ENCODE measurements at places on chromosomes 16 and 17.

- DNase-seq: no peak
Observed at GRCh38 chr16:88453217-88453531, at the start of gene ZFPM1. TSS of gene ZFPM1 (plus strand) at chr16:88453280. CDS start at chr16:88453639, 359 bp downstream.

DNA sequence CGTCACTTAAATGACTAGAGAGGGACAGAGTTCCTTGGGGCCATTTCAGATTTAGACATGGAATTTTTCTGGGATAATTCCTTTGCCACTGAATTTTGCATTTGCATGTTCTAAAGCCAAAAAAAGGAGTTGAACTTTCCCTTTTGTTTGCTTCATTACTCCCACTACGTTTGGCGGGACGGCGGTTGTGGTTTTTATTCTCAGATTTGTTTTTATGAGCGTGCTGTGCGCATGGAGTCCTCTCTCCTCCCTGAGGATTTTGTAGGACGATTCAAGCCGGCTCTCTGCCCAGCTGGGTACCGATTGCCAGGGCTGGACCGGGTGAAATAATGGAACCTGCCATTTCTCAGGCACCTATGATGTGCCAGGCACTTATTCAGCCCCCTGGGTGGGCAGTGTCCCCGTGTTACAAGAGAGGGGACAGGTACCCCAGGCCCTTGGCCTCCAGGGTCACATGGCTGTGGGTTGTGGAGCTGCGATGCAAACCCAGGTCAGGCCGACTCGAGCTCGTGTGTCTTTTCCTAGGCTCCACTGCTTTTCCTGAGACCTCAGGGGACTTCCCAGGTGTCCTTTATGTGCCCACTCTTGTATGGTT, 18.8 kb downstream of the CMIP start:
- DNase-seq: no peak

DNA sequence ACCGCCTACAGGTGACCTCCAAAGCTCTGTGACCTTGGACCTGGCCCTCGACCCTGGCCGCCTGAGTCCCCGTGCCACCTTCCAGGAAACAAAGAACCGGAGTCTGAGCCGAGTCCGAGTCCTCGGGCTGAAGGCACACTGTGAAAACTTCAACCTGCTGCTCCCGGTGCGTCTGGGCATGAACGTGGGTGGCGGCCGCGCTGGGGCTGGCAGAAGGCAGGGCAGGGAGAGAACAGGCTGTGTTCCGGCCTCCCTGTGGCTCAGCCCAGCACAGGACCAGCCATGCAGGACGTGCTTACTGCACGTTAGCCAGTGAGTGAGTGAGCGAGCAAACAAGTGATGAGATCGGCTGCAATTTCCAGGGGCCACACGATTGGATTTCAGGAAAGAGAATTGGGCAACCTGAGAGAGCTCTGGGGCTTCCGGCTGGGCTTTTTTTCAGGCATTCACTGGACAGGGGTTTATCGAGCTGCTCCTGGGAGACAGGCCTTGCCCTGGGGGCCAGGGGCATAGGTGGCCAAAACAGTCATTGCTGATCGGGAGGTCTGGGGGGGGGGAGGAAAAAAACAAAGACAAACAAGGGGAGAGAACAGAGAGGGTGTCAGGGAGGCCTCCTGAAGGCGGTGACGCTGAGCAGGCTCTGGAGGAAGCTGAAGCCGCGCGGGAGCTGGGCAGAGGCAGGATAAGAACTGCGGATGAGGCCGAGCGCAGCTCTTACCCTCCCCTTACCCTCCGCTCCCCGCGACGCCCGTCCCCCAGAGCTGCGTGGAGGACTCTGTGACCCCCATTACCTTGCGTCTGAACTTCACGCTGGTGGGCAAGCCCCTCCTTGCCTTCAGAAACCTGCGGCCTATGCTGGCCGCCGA, 16.9 kb downstream of the ITGAX start:
- no peak for DNase-seq

- no peak for DNase-seq
Observed at GRCh38 chr16:64269756-64270155, 852.1 kb downstream of the CDH11 start.

DNA sequence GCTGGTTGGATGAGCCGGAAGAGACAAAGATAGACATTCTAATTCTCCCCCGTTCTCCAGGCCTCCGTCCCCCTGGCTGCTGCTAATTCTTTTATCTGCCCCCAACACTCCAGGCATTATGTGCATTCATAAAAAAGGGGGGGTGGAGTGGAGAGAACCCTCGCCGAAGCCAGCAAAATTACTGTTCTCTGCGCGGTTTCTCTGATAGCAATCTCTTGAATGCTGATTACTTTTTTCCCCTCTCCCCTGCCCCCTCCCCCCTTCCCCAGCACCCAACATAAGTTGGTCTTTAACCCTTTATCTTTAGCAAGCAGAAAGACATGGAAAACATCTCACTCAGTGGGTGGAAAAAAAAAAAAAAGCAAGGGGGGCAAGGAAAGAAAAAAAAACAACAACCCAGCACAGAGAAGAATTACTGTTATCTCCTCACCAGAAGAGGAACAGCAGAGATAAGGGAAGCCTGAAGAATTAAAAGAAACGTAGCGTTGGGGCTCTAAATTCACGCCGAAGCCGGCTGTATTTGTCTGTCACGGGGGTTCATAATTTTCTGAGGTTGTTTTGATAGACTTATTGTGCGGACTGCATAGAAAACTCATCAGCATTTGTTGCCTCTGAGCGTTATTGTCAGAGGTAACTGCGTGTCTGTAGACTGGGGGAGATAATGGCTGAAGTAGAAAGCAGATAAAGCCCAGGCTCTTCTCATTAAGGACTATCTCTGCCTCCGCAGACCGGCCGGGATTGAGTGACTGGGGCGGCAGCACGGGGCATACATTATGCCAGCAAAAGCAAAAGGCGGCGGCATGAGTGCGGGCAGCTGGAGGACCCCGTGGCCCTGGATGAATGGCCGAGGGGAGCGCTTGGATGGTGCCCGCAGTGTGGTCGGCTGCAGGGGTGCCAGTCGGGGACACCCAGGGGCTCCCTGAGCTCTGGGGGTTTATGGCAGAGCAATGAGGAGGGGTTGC, 126.9 kb downstream of the MRM1 start:
- no peak for DNase-seq

DNA sequence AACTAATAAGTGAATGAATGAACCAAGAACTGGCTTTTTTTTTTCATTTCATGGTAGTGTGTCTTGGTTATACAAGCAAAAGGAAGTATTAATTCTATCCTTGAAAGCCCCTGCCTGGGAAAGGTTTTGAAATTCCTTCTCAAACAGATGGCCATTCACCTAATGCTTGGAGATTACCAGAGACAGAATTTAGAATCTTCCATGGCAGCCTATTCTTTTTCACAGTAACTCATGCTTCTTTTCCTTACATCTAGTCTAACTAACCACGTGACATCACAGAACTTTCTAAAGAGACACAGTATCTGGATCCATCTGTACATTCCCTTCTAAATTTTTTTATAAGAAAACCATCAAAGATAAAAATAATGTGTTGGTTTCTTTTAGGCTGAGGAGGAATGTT, 151.6 kb downstream of the FTO start:
- no peak for DNase-seq

DNA sequence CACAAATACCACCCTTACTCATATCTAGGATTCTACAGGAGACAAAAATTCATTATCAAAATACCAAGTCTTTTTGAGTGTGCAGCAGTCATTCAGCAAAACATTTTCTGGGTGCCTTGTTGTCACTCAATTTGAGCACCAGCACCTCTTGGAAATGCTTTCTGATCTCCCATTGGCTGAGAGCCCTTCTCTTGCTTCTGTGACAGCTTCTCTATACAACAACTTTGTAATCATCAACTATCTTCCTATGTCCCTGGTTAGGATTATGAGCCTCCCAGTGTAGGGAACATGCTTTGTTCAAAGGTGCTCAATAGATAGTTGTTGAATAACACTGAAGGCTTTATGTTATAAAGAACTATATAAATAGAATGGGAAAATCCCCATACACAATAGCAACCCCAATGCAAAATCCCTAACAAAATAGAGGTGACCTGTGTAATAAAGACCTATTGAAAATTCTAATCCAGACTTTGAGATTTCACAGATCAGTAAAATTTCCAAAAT, 10.3 kb upstream of the RAB11FIP4 start:
- DNase-seq: no peak

DNA sequence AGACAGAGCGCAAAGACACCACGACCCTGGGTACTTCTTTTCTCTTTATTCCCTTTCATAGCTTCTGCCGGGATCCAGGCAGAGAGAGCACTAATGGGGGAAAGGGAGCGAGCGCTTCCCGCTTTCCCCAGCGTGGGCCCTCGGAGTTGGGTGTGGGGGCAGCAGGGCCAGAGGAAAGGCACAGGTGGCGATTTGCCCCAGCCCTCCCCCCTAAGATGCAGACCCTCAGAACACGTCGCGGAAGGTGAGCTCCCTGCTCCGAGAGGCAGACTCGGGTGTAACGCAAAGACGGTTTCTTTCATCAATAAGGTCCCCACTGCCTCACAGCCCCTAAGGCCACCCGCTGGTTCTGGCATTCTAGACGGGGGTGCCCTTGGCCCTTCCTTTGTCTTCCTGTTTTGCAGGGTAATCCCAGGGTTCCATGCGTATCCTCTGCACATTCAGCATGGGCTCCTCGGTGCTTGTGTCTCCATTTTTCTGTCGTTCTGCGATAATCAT, 570 bp upstream of the NME3 start:
- DNase-seq: no peak

DNA sequence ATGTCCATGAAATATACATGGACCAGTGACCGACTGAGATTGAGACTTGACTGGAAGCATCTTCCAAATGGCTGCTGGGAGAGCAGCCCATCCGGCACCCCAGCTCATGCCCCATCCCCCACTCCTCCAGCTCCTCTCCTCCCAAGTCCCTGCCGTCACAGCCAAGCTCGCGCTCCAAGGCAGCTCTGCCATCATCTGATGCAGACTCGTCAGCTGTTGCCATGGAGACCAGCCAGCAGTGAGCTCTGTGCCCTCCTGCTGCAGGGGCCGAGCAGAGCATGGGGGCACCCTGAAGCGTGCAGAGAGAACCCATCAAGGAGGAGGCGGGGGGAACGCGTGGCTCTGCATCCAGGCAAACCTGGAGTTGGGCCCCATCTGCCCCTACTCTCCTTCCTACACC, 74.5 kb upstream of the TNRC6C start:
- peak; percentile 86 for DNase-seq

GRCh38 chr16:661184-661821, 6.6 kb upstream of the RHOT2 start:
- DNase-seq: no peak

DNA sequence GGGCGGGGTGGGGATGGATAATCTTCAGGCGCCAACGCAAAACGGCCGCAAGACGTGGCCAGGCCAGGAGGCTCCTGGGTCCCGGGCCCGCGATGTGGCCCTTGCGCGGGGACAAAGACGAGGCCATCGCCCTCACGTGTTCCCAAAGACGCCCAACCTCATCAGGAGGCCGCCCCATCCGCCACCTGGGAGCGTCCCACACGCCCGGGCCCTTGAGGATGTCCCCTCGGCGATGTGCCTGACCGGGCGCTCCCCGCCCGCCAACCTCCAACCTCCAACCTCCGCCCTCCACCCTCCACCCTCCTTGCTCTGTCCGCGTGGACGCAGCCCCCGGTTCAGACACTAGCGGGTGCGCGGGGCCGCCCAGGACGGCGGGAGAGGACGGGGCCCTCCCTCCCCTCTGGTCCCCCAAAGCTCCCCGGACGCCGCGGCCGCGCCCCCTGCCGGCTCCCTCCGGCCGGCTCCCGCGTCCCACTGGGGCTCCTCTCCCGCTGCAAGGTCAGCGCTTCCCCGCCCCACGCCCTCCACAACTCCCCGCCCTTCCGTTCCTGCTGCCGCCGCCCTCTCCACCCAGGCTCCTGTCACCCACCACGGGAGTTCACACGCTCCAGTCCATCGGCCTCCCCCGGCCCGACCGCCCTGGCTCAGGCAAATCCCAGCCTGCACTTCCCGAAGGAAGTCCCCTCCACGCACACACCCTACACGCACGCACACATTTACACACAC, 250.8 kb upstream of the RPL38 start:
- no peak for DNase-seq

- no peak for DNase-seq
Observed at GRCh38 chr17:2093349-2093748, 38.4 kb downstream of the HIC1 start.

DNA sequence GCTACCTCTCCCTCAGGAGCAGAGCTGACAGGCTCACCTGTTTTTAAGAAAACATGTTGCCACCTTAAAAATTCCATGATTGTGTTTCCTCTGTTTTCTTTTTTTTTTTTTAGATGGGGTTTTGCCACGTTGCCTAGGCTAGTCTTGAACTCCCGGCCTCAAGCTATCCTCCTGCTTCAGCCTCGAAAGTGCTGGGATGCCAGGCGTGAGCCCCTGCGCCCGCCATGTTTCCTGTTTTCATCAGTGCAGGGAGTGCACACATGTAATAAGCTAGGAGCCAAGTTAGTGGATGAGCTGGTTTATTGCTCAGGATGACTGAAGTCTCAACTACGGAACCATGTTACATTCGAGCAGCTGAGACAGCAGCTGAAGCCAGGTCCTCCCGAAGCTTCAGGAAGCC, 13.6 kb downstream of the MRM3 start:
- no peak for DNase-seq

DNA sequence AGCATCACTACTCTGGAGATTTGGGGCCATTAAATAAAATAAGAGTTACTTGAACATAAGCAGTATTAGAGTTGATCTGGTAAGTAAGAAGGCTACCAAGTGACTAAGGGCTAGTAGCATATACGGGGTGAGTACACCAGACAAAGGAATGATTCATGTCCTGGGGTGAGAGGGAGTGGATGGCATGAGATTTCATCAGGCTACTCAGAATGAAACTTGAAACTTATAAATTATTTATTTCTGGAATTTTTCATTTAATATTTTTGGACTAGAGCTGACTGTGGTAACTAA, 2.3 kb downstream of the SLFN5 start:
- no peak for DNase-seq

DNA sequence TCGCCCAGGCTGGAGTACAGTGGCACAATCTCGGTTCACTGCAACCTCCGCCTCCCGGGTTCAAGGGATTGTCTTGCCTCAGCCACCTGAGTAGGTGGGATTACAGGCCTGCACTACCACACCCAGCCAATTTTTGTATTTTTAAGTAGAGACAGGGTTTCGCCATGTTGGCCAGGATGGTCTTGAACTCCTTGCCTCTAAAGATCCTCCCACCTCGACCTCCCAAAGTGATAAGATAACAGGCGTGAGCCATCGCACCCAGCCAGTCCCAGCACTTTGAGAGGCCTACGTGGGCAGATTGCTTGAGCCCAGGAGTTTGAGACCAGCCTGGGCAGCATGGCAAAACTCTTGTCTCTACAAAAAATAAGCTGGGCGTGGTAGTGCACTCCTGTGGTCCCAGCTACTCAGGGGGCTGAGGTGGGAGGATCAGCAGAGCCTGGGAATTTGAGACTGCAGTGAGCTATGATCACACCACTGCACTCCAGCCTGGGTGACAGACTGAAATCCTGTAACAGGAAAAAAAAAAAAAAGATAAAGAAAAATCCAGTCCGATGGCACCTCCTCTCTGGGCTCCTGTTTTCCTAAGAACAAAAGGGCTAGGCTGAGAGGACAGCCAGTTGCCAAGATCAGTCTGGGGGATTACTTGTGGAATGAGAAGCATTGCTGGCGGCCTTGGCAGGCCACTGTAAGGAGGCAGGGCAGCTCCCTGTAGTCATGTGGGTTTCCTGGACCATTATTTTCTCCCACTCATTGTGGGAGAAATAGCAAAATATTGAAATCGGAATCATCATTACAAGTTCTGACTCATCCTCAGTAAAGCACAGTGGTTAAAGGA, 3.0 kb upstream of the PIPOX start:
- no peak for DNase-seq

- DNase-seq: no peak
Observed at GRCh38 chr17:32998887-32999228, 7.2 kb downstream of the SPACA3 start.
